ENCODE measurements at places on chromosomes 12 and 14. TPM values are rescaled to one million over a fixed set of nuclear protein-coding genes. Genes with fewer than 3 reads are reported as not detected.

GRCh38 chr12:2439332-2440100 lies 355.3 kb upstream of the FKBP4 start:
- no peaks in the 10 kb centered on the region for H3K36me3 ChIP-seq
- H3K27ac ChIP-seq: no peak overlapping the region
- peaks cover 5% of the 10 kb centered on the region for H3K27me3 ChIP-seq
- no peak for DNase-seq
- H3K4me3 ChIP-seq: no peak overlapping the region

- H3K27ac ChIP-seq: no peak overlapping the region
- H3K4me1 ChIP-seq: peaks cover 4% of the 10 kb centered on the region
- H3K36me3 ChIP-seq: no peaks in the 10 kb centered on the region
- H3K27me3 ChIP-seq: peaks cover 68% of the 10 kb centered on the region
- H3K4me3 ChIP-seq: no peak overlapping the region
- no peak for DNase-seq
These were observed 175.4 kb upstream of the CDKN3 start for GRCh38 chr14:54221432-54221803.

GRCh38 chr12:8082808-8083100 lies 680 bp downstream of the NECAP1 start:
- peak overlapping the region; percentile 90 for H3K27ac ChIP-seq
- peaks cover 71% of the 10 kb centered on the region for H3K4me1 ChIP-seq
- H3K36me3 ChIP-seq: peaks cover 25% of the 10 kb centered on the region
- H3K27me3 ChIP-seq: no peaks in the 10 kb centered on the region
- no peak for DNase-seq

DNA sequence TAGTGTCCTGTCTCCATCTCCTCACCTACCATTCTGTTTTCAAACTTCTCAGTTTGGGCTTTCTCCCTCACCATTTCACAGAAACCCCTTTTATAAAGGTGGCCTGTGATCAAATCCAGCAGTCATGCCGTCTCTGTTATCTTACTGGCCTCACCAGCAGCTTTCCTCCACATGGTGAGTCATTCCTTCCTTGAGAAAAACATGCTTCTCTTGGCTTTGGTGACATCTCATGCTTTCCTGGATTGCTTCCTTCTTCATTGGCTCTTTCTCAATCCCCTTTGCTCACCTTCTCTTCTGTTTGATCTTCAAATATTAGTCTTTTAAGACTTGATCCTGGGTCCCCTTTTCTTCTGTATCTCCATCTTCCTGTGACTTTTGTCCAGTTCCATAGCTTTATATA lies 164.9 kb downstream of the ANO4 start:
- no peak overlapping the region for H3K27ac ChIP-seq
- H3K36me3 ChIP-seq: no peaks in the 10 kb centered on the region
- H3K27me3 ChIP-seq: no peaks in the 10 kb centered on the region
- H3K4me3 ChIP-seq: no peak overlapping the region

The TROAP gene
- total RNA-seq: 75.1 TPM

GRCh38 chr12:130300737-130301535 lies 36.8 kb upstream of the PIWIL1 start:
- H3K27ac ChIP-seq: no peak overlapping the region
- no peaks in the 10 kb centered on the region for H3K27me3 ChIP-seq
- no peak for DNase-seq
- no peaks in the 10 kb centered on the region for H3K4me1 ChIP-seq

The B4GALNT1 gene
- 1.8 TPM for total RNA-seq
